GM19239 (cell line): ENCODE measurements at places on chromosomes 1 and 21.

GRCh38 chr1:228087771-228088251 is 5.3 kb downstream of the ARF1 start:
- DNase-seq: no peak

- DNase-seq: no peak
Measured at GRCh38 chr1:20896826-20897225, 109.7 kb upstream of the HP1BP3 start.

GRCh38 chr1:201039876-201040275 is 16.4 kb upstream of the KIF21B start:
- DNase-seq: no peak

- no peak for DNase-seq
Measured at GRCh38 chr1:3244927-3245315, 175.9 kb downstream of the PRDM16 start.

DNA sequence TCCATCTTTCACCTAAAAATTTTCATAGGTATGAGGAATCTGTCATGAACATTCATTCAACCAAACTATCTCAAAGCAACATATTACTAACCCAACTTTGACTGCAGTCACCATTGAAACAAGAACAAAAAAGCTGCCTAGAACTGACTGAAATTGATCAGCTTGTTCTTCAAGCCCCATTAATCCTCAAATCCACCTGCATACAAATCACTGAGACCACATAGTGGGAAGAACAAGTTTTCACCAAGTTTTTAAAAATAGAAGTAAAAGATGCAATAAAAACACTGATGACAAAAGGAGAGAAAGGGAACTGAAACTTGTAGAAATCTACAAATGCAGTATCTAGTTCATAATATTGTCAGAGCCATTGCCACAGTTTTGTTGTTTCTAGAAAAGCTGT is 6.1 kb downstream of the SORT1 start:
- DNase-seq: no peak

- DNase-seq: no peak
Measured at GRCh38 chr1:48430832-48431231, 41.2 kb downstream of the SPATA6 start.

DNA sequence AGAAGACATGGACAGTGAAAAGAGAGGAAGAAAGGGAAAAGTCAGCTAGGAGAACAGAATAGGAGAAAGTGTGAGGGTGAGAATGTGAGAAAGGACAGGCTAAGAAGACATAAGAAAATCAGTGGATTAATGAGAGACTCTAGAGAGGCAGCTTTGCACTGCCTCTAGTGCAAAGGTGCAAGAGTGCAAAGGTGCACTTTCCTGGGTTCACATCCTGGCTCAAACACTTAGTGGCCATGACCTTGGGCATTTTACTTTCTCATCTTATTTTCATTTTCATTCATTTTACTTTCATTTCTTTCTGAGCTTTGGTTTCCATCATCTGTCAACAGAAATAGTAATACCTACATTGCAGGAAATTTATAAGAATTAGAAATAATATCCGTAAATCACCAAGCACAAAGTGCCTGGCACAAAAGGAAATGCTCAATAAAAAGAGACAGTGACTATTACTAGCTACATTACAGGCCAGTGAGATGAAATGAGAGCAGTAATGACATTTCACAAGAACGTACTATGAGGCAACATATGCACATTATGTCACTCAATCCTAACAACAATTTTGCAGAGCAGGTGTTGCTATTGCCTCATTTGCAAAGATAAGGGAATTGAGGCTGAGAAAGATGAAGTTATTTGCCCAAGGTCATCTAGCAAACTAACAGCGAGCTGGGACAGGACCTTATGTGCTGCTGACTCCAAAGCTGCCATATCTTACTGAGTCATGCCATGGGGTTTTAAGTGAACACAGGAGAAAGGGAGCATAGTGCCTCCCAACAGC is 107.0 kb upstream of the TLR5 start:
- DNase-seq: no peak

- no peak for DNase-seq
Measured at GRCh38 chr1:9013819-9014218, 12.4 kb downstream of the SLC2A7 start.

DNA sequence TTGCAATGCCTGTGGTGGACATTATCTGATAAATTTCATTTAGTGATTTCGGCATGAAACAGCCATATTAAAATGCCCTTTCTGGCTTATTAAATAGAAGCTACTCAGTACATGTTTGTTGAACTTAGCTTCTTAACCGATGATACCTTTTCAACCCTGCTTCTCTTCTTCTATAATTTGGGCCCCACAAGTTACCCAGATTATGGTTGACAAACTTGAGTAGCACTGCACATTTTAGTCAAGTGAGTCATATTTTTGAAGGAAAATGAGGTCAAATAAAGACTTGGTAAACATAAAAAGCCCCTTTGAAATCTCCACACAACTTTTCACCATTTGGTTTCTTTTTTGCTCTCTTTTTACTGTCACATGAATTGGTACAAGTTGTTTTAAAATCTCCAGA is 33.8 kb downstream of the GIPC2 start:
- no peak for DNase-seq

- DNase-seq: no peak
Measured at GRCh38 chr1:233368106-233368788, 40.7 kb downstream of the MAP3K21 start.

- no peak for DNase-seq
Measured at GRCh38 chr1:7519861-7520395, 251.2 kb upstream of the VAMP3 start.

DNA sequence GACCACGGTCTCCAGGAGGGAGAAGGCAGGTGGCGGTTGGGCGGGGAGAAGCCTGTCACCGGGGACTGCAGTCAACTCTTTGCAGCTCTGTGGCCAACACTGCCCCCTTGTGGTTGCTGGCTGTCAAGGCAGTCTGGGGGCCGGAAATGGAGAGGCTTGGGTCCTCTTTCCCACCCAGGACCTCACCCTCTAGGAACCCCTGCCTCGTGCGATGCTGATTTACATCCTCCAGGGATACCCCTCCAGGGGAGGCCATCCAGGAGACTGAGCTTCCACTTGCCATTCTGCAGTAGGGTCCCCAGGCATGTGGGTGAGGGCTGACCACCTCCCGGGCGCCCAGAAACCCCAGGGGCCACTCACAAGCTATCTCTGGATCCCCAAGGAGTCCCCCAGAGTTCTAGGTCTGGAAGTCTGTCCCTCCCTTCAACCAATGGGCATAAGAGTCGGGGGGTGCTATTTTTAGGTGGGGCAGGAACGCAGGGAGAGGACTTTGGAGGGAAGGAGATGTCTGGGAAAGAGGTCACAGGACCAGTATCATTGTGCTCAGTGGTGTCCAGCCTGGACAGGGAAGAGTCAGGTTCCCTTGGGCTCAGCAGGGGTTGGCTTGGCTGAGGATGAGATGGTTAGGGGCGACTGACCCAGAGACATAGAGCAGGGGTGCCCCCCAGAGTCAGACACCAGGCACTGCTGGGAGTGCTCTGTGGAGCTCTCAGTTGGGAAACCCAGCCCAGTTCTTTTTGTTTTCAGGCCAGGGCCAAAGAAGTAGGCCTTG is 7.1 kb upstream of the GPR61 start:
- DNase-seq: peak; percentile 74

DNA sequence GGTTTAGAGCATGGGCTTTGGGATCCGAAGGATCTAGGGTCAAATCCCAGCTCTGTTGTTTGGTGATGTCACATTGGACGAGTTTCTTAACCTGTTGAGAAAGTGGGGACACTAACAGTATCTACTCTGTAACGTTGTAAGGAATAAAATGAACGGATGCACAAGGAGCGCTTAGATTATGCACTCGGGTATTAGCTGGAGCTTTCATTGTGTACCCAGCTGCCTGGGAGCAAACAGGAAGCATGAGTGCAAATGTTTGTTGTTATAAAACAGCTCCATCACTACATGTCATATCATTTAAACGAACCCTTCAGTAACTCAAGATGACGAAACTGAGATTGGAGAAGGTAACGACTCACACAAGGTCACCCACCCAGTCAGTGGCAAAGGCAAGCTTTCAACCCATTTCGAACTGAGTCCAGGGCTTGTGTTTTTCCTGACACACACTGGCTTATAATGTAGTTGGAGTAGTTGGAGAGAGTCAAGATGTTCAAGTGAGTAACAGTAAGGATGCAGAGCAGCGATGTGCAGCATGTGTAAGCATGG is 16.2 kb upstream of the SLC6A17 start:
- no peak for DNase-seq

DNA sequence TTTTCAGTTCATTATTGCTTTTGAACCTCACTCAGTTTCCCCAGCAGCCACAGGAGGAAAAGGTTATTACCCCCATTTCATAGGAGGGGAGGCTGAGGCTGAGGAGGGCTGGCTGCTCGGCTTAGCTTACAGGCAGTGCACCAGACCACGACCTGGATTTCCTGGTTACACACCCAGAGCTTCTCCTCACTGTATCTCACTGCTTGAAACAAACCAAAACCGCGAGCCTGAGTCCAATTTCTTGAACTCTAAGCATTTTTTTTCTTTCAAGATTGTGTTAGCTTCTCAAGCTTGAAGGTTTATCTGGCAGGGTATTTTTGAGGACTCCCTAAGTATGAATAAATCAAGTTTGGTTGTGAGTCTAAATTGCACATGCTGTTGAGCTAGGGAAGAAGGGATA is 188.9 kb upstream of the EDN2 start:
- DNase-seq: no peak

GRCh38 chr1:58283388-58284224 is 262.9 kb downstream of the OMA1 start:
- no peak for DNase-seq

DNA sequence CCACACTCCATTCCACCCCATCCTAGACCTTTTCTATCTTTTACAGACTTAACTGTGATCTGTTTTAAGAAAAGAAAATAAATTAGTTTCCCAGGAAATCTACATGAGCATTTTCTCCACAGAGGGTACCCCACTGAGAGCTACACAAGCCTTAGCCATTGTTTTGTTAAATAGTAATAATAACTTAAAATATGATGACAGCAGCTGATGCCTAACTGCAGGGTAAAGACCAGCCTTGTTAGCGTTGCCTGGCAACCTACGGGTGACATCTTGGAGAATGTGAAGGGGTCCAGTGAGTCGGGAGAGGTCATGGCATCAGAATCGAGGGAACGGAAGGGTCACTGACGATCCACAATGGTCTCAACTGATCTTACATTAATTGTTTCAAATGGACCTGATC is 233.2 kb upstream of the PBX1 start:
- DNase-seq: no peak

DNA sequence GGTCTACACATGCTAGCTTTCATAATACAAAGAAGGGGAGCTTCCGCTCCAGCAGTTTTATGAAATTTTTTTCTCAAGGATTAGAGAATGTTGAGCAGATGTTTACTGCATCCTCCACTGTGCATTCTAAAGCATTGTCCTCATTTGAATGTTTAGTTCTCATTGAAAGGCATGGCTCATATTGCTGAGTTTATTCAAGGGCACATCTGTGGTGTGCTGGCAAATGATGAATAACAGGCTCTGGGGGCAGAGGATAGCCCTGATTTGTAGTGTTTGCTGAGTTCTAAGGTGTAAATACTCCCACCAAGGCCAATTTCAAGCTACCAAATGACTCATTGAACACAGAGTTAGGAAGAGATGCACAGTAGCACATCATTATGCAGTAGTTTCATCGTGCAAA is 303.2 kb upstream of the FAM78B start:
- no peak for DNase-seq

DNA sequence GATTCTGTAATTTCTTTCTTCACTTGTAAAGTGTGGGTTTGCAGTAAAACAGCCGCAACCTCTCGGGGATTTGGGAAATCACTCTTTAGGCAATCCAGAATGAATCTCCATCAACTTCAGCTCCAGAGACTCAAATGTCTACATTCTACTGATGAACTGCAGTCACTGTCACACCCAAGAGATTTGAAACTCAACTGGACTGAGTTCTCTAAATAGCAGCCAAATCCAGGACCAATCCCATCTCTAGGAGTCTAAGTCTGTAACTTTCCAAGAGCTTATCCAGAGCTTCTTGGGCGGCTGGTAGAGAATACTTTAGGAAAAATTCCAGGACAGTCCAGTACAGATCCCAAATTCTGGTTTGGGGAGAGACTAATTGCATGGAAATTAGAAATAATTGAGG is 62.9 kb downstream of the ADAMTS1 start:
- DNase-seq: no peak

- DNase-seq: no peak
Measured at GRCh38 chr1:206651958-206652890, 16.9 kb downstream of the DYRK3 start.

- DNase-seq: no peak
Measured at GRCh38 chr1:26717017-26717491, 21.2 kb downstream of the ARID1A start.

DNA sequence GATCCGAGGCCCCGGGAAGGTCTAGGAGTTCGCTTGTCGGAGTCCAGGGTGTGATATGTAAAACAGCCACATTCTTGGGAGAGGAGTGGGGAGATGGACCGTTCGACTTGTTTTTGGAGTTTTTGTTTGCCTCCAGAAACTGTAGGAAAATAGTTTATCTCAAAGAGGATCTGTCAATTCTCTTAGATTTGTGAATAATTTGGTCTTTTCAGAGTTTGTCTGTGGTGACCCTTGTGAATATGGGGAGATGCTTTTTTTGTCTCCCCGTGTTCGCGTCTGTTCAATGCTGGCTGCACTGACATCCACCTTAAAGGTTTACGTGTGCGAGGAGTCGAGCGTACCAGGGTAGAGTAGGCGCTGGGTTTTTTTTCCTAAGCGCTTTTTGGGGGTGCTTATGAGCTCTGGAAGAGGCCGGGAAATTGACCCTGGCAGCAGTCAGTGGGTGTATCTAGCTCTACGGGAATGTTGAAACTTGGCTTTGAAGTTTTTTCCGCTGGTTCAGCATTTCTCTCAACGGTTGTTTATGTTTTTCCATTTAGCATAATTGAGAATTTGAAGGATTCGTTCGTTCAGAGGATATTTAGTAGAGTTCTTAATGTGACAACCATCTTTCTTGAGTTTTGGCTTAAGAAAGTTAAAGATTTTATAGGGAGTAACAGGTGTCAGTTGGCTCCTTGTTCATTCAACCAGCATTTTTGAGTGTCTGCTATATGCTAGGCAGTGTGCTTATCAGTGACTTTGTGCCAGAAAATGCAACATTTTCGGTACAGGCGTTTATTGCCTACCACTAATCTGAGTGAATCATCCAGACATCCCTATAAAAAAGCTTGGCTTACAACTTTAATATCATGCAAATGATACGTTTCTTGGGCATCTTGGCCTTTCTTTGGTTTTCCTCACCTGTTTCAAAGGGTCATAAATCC is 1.2 kb downstream of the SZRD1 start:
- DNase-seq: no peak

DNA sequence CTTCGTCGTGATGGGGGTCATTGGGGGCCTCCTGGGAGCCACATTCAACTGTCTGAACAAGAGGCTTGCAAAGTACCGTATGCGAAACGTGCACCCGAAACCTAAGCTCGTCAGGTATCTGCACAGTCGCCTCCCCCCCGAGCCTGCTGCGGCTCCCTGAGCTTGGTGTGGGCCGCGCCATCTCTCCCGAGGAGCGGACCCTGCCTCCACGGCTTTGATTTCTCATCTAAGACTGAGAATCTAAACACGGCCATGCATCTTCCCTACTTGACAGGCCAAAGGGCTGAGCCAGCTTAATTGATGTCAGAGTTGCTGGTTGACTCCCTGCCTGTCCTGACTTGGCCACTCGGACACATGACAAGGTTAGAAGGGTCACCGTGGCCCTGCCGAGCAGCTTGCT is 19.1 kb downstream of the NPPA start:
- no peak for DNase-seq

GRCh38 chr1:162696286-162696862 is 64.1 kb downstream of the DDR2 start:
- no peak for DNase-seq
